ENCODE measurements at places on chromosomes 4 and X.

- DNase-seq, result peak; percentile 97
These were observed at the start of gene GTPBP6 for GRCh38 chrX:318739-319578. GTPBP6 (minus strand) TSS chrX:318796; CDS start chrX:318787, 9 bp downstream.

GRCh38 chrX:66815227-66815626 lies 176.3 kb upstream of the EDA2R start:
- DNase-seq, result no peak

GRCh38 chrX:68938244-68939004 lies 109.6 kb downstream of the EFNB1 start:
- no peak for DNase-seq

- DNase-seq, result no peak
These were observed 387.5 kb downstream of the PDGFC start for GRCh38 chr4:156584100-156584499.

DNA sequence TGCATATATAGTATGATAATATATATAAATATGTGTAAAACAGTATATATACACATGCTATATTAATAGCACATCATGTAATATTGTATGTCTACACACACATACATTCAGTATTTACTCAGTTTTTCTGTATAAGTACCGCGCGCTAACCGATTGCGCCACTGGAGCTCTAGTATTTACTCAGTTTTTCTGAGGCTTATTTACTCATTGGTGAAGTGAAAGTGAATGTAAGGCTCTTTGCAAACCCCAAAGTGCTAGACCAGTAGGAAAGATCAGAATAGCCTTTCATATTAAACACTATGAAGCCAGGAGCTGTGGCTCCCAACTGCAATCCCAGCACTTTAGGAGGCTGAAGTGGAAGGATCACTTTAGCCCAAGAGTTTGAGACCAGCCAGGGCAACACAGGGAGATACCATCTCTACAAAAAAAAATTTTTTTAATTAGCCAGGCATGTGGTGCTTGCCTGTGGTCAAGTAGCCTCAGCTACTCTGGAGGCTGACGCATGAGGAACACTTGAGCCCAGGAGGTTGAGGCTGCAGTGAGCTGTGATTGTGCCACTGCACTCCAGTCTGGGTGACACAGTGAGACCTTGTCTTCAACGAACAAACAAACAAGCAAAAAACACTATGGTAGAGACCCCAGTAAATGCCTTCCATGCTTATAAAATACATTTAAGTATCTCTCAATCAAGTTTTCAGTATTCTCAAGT lies 125.8 kb downstream of the KIT start:
- DNase-seq, result no peak

- no peak for DNase-seq
These were observed 790.9 kb downstream of the PDHA2 start for GRCh38 chr4:96630839-96631238.

- no peak for DNase-seq
These were observed 1.4 kb downstream of the GRK4 start for GRCh38 chr4:2964706-2965258.

DNA sequence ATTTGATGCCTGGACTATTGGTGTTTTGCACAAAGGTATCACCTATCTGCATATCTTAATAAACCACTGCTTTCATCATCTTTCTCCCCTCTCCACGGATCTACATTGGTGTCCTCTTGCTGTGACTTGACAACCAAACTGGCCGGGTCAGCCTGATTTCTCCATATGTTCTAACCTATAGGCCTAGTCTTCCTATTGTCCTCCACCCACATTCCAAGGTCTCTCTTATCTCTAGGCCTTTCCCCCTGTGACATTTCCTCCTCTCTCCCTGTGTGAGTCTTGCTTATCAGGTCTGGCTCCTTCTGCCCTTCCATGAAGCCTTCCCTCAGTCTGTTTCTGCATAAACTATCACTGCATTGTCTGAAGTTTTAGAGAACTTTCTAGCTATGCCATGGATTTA lies 33.7 kb downstream of the ARHGAP24 start:
- no peak for DNase-seq

Measured in stimulated activated naive CD8-positive, alpha-beta T cell treated with anti-CD3 and anti-CD28 coated beads, Interleukin-15, Interleukin-2, amounts not matched to agents 100 U/mL and 50 U/mL, for 24 hours (primary cell).